ENCODE measurements at places on chromosomes 2 and 18.

DNA sequence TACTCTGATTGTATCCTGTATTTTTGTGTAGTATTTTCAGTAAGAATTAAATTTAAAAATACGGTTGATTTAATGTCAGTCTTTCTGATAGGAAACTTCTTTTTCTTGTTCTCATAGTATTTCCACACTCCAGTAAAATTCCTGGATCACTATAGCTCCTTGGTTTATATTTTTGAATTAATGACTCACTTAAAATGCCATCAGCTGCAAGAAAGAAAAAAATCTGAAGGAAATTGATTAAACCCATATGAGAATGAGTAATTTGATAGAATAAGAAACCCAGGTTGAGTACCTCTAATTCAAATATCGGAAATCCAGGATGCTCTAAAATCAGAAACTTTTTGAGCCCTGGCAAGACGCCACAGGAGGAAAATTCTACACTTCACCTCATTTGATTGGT is 186.8 kb upstream of the RND3 start:
- DNase-seq: peak; percentile 68

DNA sequence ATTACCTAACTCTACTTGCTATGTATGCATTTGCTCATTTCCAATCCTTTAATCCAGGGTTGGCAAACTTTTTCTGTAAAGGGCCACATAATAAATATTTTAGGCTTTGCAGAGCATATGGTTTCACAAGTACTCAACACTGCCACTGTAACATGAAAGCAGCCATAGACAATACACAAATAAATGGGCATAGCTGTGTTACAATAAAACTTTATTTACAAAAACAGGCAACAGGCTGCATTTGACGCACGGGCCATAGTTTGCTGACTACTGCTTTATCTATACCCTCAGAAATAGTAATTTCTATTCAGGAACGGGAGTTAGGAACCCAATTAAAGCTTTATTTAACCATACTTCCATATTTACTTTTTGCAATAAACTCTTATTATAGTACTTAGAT is 138.7 kb downstream of the DHRS9 start:
- no peak for DNase-seq

DNA sequence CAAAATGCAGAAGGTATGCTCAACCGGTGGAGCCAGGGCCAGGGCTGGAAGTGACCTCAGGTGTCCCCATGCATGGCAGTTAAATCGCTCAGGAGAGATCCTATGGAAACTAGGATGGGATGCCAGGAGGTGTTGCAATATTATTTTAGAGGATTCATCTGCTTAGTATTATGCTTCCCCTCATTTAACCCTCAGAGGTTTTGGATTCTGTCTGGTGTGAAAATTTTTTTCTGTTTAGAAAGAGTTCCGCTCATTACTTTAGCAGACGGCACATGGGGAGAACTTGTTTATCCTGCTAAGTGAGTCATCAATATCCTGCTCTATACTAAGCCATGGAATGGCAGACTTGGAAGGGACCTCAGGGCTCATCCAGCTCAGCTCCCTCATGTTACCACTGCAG is 42.5 kb downstream of the TRIB2 start:
- DNase-seq: peak; percentile 97

GRCh38 chr18:78126536-78126935 is 853.1 kb upstream of the SALL3 start:
- no peak for DNase-seq

DNA sequence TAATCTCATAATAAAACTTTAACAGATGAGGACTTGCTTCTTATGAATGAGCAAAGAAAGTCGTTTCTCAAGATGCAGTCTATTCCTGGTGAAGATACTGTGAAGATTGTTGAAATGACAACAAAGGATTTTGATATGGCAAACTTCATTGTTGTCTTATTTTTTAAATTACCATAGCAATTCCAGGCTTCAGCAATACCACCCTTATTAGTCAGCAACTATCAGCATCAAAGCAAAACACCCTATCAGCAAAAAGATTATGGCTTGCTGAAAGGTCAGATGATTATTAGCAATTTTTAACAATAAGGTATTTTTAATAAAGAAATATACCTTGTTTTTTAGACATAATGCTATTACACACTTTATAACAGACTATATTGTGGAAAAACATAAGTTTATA is 88.3 kb downstream of the COL5A2 start:
- DNase-seq: no peak

GRCh38 chr2:26933431-26934334 is 36.8 kb upstream of the MAPRE3 start:
- DNase-seq: no peak

GRCh38 chr18:48534364-48534763 is 4.5 kb upstream of the CTIF start:
- peak; percentile 59 for DNase-seq

DNA sequence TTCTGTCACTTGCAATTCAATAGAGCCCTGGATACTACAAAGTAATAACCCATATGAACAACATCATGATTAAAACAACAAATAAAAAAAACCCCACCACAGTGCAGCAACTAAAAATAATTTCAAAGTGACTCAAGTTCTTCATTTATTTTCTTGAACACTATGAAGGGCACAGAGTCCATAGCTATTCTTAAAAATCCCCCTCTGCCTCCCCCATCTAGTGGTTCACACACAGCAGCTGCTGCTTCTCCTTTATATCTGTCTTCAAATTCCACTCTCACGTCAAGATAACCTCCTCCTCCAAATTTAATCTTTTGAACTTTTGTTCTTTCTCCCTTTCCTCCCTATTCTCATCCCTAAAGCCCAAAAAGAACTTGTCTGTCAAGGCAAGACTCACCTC is 591.3 kb downstream of the ZEB2 start:
- DNase-seq: no peak

DNA sequence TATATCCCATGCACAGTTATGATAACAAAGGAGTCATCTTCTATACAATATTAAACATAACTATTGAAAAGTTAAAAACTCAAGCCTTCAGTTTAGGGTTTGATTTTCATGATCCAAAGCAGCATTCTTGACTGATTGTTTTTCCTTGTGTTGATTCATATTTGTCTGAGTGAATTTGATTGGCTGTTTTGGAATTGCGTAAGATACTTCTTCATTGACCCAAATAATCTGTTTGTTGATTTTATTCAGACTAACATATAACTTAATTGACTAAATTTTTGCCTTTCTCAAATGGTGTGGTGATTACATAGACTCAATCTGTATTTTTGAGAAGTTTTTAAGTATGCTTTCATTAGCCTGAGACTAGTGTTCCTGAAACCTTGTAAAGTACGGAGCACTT is 305.7 kb upstream of the TNP1 start:
- no peak for DNase-seq

- DNase-seq: no peak
Measured at GRCh38 chr2:151973013-151973900, 125.6 kb downstream of the CACNB4 start.

- no peak for DNase-seq
Measured at GRCh38 chr2:240993446-240994170, 4.8 kb upstream of the SNED1 start.

GRCh38 chr2:120887741-120888231 is 152.1 kb downstream of the GLI2 start:
- no peak for DNase-seq

GRCh38 chr2:112749755-112750559 is 14.5 kb downstream of the CKAP2L start:
- DNase-seq: peak; percentile 79

GRCh38 chr2:33005057-33005456 is 58.3 kb downstream of the LTBP1 start:
- no peak for DNase-seq

GRCh38 chr2:143001501-143001900 is 124.0 kb downstream of the KYNU start:
- DNase-seq: no peak

DNA sequence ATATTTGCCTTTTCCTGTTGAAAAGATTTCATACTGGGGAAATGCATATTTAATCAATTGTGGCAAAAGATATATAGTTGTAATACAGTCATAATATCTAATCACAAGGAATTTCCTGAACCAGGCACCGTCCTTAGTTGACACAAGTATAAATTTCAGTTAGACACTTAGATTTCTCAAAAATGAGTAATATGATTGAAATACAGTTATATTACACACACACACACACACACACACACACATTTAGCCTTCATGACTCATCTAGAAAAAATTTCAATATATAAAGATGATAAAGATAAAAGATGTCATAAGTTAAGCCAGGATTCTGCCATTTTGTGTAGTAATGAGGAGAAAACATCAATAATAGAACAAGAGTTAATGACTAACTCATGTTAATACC is 258.4 kb upstream of the ZNF804A start:
- DNase-seq: no peak

DNA sequence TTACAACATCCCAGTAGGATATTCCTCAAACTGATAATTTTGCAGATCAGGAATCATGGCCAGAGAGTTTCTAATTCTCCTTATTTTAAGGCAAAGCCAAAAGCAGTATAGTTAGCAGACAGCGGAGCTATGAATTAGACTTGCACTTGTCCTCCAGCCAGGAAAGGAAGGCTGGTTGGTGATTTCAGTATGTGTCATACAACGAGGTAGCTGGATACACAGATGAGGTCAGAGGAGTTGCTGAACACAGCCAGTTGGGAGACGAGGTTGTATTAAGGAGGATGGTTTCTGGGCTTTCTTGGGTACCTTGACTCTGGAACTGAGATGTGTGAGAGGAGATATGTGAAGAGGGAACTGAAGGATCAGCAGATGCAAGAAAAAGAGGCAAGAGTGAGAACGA is 185.2 kb downstream of the SOX11 start:
- no peak for DNase-seq

- peak; percentile 67 for DNase-seq
Measured at GRCh38 chr18:35117951-35118411, 76.8 kb downstream of the MAPRE2 start.

DNA sequence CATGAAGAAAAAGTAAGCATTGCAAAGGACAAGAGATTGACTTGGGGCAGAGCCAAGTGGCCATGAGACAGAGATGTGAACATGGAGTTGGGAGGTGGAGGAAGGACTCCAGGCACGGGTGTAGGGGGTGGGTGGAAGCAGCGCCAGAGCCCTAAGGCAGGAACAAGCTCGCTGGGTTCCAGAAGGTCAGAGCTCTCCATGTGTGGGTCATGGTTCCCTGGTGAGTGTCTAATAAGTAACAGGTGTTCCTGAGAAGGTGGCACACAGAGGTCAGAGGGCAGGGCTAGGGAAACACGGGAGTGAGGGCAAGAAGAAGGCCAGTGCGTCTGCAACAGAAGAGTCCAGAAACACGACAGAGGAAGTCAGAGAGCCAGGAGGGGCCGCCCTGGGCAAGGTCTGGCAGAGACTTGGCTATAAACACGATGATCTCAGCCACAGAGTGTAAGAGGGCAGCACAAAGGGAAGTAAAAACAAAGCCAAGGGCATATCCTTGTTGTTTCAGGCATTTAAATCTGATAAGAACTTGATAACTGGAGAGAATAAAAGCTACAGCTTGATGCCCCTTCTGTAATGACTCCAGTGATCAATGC is 260.8 kb downstream of the TGIF1 start:
- DNase-seq: no peak

GRCh38 chr2:102674370-102674769 is 55.0 kb downstream of the SLC9A2 start:
- no peak for DNase-seq

DNA sequence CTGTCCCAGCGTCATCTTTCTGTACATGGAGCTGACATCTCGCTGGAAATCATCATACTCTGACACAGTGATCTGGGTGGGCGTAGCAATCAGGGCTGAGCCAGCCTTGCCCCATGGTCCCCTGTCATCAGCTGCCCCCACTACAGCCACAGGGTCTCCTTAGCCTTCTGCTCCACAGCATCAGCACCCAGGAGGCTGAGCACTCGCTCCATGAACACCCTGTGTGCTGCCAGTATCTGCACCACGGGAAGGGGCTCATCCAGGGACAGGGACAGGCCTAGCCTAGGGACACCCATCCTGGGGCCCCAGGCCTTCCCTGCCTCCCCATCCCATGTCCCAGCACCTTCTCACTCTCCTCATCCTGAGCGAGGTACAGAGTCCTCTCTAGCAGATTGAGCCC is 11.4 kb downstream of the ALPG start:
- DNase-seq: no peak

GRCh38 chr2:238142382-238143205 is 4.1 kb downstream of the KLHL30 start:
- no peak for DNase-seq

GRCh38 chr2:240230291-240230931 is 90.0 kb upstream of the OTOS start:
- DNase-seq: no peak

DNA sequence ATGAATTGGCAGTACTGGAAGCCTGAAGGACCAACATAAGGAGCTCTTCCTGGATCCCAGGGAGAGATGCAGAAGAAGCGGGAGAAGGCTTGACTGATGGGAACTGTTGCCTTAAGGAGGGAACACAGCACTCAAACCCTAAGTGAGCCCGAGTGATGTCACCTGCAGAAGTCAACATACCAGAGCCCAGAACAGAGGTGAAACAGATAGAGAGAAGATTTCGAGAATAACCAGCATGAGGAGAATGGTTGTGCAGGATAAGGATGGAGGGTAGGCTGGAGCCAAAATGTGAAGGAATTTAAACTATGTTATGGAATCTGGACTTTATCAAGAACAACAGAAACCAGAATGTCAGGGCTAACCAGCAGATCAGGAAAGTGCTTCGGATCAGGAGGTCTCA is 463.1 kb upstream of the DDX18 start:
- no peak for DNase-seq

GRCh38 chr2:119102964-119103363 is 55.6 kb downstream of the C1QL2 start:
- no peak for DNase-seq

DNA sequence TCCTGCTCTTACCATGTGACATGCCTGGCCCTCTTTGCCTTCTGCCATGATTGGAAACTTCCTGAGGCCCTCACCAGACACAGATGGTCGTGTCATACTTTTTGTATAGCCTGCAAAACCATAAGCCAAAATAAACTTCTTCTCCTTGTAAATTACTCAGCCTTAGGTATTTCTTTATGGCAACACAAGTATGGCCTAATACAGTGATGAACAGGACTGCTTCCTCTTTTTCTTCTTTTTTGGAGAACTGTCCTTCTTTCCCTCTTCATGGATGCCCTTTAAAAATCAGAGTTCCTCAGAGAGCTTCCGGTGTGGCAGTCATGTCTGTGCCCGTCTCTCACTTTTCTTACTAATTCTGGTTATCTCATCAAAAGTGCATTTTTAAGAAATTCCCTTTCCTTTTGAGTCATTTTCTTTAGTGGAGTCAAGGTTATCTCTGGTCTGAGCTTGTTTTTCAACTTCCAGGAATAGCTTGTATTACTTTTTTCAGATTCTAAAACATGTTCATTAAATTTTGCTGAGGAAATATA is 9.2 kb upstream of the IL1A start:
- DNase-seq: peak; percentile 46

DNA sequence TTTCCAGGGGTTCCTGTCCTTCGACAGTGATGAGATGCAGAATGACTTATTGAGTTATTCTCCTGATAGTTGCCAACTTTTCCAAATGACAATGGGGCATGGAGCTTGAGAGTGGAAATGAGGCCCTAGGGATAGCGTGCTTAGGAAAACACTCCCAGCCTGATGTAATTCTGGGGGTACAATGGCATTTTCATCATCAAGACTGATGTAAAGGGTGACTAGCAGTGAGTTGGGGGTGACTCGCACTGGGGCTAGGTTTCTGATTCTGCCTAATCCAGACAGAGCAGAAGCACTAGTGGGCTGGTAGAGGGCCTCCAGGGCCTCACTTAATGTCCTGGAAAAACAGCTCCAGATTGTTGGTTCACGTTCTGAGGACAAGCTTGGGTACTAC is 34.0 kb upstream of the IL37 start:
- DNase-seq: peak; percentile 5

GRCh38 chr2:43605851-43606250 is 10.0 kb upstream of the THADA start:
- no peak for DNase-seq

GRCh38 chr2:151067658-151068369 is 193.8 kb downstream of the RBM43 start:
- no peak for DNase-seq

All from AG10803 (cell line).